Renal cortical epithelial cell (primary cell): ENCODE measurements at places on chromosomes 16 and 17. TPM values are rescaled to one million over a fixed set of nuclear protein-coding genes. Genes with fewer than 3 reads are reported as not detected.
A peak's percentile ranks its signal among the peaks of the same experiment; 100 is the strongest.

- peak; percentile 70 for DNase-seq
Measured at GRCh38 chr17:38464723-38465390, 36.6 kb downstream of the ARHGAP23 start.

DNA sequence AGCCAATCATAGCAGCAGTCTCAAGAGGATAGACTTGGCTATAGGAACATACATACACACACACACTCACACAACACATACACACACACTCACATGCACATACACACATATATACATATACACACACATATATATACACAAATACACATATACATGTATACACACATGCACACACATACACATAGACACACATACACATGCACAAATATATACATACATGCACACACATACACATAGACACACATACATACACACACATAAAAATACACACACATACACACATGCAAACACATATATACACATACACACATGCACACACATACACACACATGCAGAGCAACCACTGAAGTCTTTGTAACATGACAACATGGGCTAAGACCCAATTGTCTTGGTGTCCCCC lies 19.7 kb downstream of the CBLN1 start:
- DNase-seq: no peak

DNA sequence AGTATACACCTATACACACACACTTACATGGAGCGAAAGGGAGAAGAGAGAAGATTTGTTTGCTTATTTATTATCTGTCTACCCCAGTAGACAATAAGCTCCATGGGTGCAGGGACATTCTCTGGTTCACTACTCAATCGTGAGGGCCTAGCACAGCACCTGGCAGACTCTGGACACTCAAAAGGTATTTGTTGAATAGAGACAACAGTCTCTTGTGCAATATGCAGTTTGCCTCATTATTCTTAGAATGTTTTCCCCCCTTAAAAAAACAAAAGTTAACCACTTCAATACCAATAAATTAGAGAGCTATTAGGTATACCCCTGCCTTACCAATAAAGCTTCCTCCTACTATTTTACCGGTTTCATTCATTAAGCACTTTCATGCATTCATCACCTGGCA lies 2.0 kb downstream of the AKAP10 start:
- no peak for DNase-seq

DNA sequence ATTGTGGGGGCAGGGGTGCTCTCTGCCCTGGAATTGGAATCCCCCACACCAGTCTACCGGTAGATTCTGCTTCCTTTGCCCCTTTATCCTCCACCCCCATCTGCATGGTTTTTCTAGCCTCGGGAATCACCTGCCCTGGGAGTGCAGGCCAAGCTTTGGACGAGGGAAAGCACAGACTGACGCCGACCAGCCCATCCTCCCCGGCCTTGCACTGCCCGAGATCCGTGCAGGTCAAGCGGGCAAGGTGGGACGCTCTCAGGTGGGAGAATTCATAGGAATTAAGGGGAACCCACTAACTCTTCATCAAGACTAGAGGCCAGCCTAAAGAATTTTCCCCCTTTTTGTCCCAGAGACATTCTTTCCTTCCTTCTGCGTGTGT lies 9.9 kb upstream of the HOXB13 start:
- no peak for DNase-seq

- no peak for DNase-seq
Measured at GRCh38 chr17:7857713-7858521, at the start of gene CYB5D1. CYB5D1 (plus strand) TSS chr17:7858003; CDS start chr17:7858135, 132 bp downstream.

DNA sequence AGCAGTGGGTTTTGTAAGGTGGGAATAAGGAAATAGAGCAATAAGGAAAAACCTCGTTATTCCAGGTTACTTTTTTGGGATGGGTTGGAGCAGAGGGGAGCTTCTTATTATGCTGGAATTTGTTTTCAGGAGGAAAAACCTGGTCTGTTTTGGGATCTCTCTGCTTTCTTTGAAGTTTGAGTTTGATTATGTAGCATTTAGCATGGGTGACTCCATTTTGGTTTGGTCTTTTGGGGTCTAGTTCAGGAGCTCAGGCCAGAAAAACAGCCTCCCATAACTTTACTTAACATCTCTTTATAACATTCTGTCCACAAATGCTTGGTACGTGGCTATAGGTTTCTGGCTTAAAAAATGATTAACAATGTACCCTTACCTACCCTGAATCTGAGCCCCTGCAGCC lies 8.5 kb upstream of the ZG16 start:
- no peak for DNase-seq

DNA sequence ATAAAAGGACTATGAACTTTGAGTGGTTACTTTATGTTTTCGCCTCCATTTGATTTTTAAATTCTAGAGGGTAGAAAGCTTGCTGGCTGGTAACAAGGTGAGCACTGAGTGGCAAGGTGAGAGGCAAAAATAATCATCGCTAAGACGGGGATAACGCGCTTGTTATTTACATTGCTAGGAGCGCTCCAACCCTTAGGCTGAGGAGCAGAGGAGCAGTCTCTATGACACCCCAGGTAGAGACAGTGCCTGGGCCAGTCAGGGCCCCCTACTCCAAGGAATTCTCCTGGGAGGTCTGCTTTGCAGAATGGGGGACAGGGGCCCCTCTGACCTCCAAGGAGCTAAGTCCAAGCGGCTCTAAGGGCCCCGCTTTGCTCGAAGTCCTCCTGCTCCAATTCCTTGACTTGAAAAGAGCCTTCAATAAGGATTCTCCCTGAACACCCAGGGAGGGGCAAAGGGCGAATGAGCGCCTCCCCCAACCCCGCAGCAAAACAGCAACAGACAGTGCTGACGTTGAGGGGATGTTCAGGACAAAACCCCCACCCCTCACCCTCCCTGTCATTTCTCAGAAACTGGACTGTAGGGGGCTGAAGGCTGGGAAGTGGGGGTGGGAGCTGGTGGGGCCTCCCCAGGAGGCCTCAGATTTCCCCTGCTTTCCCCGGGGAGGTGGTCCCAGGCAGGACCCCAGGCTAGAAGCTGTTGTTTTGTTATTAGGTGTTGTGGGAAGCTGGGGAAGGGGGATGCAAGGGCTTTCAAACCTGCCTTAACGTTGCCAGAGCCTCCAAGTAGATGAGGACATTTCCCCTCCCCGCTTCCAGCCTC lies 10.2 kb upstream of the FOXF1 start:
- no peak for DNase-seq

- DNase-seq: peak; percentile 50
Measured at GRCh38 chr16:89431158-89431584, 59.2 kb downstream of the ANKRD11 start.

GRCh38 chr16:2090777-2091546 lies 43.2 kb downstream of the TSC2 start:
- DNase-seq: peak; percentile 44

DNA sequence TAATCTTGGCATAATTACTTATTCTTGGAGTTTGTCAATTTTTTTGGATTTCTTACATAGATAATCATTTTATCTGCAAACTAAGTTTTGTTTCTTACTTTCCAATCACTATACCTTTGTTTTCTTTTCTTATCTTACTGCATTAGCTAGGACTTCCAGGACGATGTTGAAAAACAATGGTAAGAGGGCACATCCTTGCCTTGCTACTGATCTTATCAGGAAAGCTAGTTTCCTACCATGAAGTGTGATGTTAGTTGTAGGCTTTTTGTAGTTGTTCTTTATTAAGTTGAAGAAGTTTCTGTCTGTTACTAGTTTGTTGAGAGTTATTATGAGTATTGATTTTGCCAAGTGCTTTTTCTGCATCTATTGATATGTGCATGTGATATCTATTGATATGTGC lies 31.0 kb downstream of the CDH13 start:
- no peak for DNase-seq

DNA sequence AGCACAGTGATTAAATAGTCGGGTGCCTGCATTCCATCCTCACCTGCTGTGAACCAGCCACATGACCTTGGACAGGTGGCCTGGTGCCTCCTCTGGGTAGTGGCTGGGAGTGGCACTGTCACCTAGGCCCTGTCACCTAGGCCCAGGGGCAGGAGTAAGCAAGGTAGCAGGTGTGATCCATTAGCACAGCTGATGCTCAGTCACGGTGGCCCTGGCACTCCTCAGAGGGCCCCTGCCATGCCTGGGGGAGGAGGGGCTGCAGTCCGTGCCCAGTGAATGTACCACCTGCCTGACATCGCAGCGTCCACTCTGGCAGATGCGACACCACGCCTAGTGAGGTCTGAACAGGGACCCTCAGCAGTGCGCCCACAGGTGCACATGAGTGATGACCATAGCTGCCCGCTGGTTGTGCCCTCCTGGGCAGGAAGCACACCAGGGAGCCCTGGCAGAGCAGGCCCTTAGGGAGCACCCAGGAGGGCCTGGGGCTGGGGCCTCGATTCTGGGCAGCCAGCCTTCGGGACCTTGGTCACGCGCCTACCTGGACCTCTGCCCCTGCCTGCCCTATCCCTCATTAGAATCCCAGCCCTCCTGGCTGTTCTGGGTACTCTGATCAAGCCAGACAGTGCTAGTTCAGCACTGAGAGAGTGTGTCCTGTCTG lies 33.1 kb upstream of the CRISPLD2 start:
- DNase-seq: no peak

GRCh38 chr17:36600936-36601302 lies 464 bp upstream of the MRM1 start:
- no peak for DNase-seq

DNA sequence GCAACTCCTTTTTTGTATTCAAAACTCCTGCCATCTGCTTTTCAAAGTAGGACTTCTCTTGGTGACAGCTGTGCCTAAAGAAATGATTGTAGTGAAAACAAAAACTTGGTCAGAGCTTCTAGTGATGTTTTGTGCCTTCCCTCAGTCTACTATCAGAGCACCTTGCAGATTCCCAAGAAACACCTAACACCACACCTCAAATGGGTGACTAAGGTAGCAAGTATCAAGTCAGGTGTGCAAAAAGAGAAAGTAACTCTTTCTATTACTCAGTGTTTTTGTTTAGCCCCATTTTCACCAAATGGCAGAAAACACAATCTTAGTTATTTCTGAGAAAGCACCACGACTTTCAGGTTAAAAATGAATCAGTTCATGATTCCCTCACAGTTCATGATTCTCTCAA lies 2.0 kb upstream of the PMFBP1 start:
- no peak for DNase-seq

- peak; percentile 22 for DNase-seq
Measured at GRCh38 chr17:74852237-74853047, 7.2 kb downstream of the GRIN2C start.

GRCh38 chr16:86566601-86566965 lies at the start of gene FOXC2:
FOXC2 (plus strand) TSS chr16:86566829; CDS start chr16:86567336, 507 bp downstream.
- peak; percentile 66 for DNase-seq

GRCh38 chr17:78497115-78497540 lies 80.1 kb downstream of the DNAH17 start:
- DNase-seq: peak; percentile 62

ASIC2 gene
- total RNA-seq: 2.1 and 13.6 TPM in 2 replicates

SLC39A11 gene
- 24.2 and 29.3 TPM in 2 replicates for total RNA-seq

KCNJ12 gene
- total RNA-seq: 6.7 and 8.5 TPM in 2 replicates

RHBDF1 gene
- total RNA-seq: 20.7 and 37.3 TPM in 2 replicates

QPRT gene
- total RNA-seq: 119 and 258 TPM in 2 replicates

PRSS8 gene
- total RNA-seq: 3.8 and 17.7 TPM in 2 replicates

PMP22 gene
- 1.2 and 3.1 TPM in 2 replicates for total RNA-seq
